ENCODE measurements at places on chromosomes 6 and 20.
A peak's percentile ranks its signal among the peaks of the same experiment; 100 is the strongest.

DNA sequence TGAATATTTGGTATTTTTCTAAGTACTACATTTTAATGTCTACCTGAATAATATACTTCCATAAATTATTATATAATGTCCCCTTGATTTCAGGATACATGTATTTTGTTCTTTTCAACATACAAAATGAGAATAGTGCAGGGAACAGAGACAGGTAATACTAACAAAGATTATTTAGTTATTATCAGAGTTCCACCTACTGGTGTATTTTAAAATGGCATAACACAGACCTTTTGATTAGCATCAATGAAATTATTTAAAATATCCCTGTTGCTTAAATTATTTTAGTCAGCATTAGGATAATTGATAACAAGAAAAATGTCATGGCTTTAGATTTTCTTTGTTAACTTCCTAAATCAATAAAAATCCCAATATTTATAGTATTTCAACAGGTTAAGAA lies 184.0 kb downstream of the PRDM13 start:
- no peak for DNase-seq

- DNase-seq = no peak
These were observed 3.6 kb downstream of the GHRH start for GRCh38 chr20:37257988-37258387.

- DNase-seq = no peak
These were observed 30.9 kb upstream of the ERVFRD-1 start for GRCh38 chr6:11142296-11143027.

DNA sequence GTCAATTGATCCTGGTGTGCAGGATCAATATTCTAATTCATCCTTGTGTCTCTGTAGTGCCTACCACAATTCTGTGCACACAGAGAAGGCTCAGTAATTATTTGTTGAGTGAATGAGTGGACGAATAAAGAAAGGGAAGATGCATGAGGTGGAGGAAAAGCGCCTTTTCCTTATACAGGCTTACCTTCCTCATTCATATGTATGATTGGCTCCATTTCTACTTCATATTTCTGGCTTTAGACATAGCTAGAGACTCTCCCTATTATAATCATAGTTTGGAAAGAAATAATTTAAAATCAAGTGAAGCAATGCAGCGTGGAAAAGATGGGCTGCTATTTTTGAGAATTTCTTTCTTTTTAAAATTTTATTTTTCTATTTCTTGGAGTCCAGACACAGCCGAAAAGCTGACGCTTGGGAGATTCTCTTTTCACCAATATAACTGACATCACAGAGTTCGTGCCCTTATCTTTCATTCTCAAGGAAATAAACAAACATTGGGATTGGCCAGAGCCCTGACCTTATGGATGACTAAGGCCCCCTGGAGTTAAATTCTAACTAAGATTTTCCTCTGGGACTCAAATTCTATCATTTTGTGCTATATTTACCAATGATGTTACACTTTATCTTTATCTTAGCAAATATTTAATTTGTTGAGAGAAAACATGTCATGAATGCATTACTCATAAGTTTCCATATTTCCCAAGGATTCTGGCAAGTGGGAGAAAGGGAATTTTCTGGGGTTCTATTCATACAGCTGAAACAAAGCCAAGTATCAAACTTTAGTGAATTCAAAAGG lies 48.1 kb downstream of the PRL start:
- DNase-seq = no peak

DNA sequence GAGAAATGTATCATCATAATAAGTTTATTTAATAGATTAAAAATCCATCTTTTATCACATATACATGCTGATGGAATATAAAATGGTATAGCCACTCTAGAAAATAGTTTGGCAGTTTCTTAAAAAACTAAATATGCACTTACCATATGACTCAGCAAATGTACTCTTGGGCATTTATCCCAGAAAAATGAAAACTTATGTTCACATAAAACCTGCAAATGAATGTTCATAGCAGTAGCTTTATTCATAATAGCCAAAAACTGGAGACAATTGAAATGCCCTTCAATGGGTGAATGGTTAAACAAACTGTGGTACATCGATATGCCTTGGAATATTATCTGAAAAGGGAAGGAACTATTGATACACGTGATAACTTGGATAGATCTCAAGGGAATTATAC lies 6.4 kb upstream of the NCOA7 start:
- DNase-seq = no peak

GRCh38 chr20:43878776-43879175 lies 35.9 kb upstream of the TOX2 start:
- DNase-seq = no peak

DNA sequence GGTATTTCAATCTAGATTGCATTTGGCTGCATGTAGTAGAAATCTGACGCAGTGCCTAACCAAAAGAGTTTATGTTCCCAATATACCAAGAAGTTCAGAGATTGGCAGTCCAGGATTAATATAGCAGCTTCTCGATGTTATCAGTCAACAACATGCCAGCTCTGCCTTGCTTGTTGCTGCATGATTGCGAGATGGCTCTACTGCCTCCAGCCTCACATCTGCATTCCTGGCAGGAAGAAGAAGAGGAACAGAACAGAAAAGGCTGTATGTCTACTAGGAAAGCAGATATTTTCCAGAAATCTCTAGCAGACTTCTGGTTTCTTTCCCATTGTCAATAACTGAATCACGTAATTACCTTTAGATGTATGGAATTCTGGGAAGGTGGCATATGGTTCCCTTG lies 60.8 kb downstream of the SLC35D3 start:
- DNase-seq = no peak

- DNase-seq = no peak
These were observed 674.5 kb downstream of the PRKN start for GRCh38 chr6:162053084-162053483.

- peak; percentile 81 for DNase-seq
These were observed 9.7 kb upstream of the TNFRSF6B start for GRCh38 chr20:63686492-63687321.

DNA sequence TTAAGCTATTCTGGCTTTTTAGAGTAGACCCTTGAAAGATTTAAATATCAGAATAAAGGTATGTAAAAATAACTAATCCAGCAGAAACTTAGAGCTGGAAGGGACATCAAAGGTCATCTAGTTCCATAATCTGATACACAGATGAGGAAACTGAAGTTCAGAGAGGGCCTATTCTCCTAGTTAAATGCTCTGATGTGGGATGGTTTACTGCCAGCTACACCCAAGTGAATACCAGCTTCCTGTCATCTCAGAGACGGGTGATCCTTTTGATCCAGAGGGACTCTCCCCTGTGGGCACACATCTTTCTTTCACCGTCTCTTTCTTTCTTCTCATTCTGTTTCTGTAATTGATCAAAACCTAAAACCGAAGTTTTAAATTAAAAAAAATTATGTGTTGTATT lies 94.1 kb downstream of the MAN1A1 start:
- no peak for DNase-seq

- DNase-seq = no peak
These were observed 33.1 kb upstream of the SEC63 start for GRCh38 chr6:107991061-107991460.

GRCh38 chr6:71238351-71238750 lies 50.3 kb upstream of the OGFRL1 start:
- DNase-seq = no peak

GRCh38 chr6:75135876-75136275 lies 70.0 kb downstream of the COL12A1 start:
- DNase-seq = no peak

DNA sequence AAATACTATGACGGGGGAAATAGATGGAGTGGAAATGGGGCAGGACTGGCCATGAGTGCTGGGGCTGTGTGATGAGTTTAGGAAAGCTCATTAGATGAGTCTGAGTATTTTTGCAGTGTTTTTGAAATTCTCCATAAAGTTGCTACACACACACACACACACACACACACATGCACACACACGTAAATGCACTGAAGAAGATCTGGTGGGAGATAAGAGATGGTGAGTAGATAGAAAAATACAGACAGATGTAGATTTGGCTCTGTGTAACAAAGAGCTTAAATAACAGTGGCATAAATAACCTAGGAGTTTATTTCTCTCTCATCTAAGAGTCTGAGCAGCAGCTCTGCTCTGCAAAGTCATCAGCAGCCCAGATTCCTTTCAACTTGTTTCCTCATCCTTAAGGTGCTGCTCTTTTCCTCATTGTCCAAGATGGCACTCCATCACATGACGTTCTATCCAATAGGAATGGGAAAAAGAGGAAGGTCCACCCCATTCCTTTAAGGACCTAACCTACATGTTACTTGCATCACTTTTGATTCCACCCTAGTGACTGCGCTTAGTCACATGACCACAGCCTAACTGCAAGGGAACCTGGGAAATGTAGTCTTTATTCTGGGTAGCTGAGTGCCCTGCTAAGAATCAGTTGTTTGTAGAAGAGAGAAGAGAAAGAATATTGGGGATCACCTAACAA lies 76.4 kb downstream of the EYA2 start:
- DNase-seq = no peak

DNA sequence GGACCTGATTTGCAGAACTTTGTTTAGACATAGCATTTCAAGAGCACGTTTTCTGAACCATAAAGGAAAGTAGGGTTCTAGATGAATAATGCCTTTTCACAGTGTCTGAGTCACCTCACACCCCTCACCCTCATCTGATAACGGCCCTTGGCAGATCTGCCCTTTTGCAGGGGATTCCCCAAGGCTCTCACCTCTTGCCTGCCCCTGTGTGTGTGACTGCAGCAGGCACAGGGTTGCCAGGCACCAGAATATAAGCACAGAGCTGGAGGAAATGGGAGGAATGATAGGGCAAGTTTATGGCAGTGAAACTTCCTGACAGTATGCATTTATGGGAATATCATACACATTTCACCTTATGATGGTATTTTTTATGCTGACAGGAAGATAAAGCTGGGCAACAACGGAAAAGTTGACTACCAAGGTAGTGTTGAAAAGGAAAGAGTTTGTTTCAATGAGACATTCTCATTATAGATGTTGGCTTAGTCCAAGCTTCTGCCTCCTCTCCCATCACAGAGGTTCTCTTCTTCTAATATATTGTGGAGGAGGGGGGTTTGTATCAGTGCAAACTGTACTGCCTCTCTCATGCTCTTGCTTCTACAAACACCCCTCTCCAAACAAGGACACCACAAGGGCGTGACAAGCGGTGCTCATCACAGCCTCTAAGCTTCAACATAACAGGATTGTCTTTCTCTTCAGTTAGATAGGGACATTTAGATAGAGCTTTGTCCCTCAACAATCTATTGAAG lies 101.5 kb upstream of the BACH2 start:
- DNase-seq = no peak

GRCh38 chr6:72175916-72176315 lies 289.6 kb downstream of the RIMS1 start:
- DNase-seq = no peak

- no peak for DNase-seq
These were observed 51.0 kb downstream of the KCNK5 start for GRCh38 chr6:39178235-39178634.

GRCh38 chr6:159114569-159114968 lies 54.6 kb upstream of the FNDC1 start:
- no peak for DNase-seq

DNA sequence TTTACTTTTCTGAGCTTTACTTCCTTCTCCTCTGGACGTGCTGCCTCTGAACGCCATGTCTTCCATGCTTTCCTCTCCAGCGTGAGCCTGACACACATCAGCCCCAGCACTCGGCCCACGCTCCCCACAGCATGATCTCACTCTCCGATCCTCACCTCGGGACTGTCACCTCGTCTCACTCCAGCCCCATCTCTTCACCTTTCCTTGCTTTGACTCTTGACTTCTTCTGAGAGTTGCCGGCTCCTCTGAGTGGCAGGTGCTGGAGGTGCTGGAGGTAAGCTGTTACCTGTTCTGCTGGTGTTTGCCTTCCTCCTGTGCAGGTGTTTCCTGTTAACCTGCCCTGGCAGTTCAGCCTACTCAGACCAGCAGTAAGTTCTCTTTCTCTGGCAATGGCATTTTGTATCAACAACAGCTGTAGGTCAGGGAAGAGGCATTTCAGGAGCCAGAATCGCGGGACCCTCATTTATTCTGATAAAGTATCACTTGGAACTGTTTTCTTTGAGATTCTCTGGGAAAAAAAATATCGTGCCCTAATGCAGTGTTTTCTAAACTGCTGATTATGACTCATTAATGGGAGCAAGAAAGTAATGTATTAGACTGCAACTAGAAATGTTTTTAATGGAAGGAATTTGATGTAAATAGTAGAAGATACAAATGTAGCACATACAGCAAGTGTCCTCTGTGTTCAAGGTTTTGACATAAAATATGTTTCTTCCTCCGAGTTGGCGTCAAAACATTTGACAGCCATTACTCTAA lies 106.5 kb downstream of the ARID1B start:
- DNase-seq = peak; percentile 21

DNA sequence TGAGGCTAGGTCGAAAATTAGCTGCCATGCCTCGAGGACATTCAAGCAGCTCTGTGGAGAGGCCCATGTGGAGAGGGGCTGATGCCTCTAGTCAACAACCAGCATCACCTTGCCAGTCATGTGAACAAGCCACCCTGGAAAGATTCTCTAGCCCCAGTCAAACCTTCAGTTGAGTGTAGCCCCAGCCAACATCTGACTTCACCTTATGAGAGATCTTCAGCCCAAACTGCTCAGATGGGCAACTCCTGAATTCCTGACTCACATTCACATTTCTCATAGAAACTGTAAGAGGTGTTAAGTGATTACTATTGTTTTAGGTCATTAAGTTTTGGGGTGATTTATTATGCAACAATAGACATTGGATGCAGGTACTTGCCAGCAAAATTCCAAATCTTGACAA lies 44.9 kb downstream of the GJA10 start:
- DNase-seq = no peak

GRCh38 chr20:12825226-12825595 lies 183.6 kb upstream of the SPTLC3 start:
- no peak for DNase-seq

DNA sequence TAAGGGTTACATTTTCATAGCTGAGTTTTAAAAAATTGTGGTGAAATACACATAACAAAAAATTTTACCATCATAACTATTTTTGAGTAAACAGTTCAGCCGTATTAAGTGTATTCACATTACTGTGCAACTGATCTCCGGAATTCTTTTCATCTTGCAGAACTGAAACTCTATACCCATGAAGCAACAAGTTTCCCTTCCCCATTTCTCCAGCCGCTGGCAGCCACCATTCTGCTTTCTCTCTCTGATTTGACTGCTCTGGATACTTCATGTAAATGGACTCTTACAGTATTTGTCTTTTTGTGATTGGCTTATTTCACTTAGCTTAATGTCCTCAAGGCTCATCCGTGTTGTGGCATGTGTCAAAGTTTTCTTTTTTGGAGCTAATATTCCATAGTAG lies 341.6 kb downstream of the QKI start:
- DNase-seq = no peak

- DNase-seq = no peak
These were observed 400 bp downstream of the PAK1IP1 start for GRCh38 chr6:10695086-10695657.

GRCh38 chr6:152529369-152529768 lies 107.8 kb downstream of the SYNE1 start:
- DNase-seq = no peak
